Activated CD4-positive, alpha-beta T cell treated with anti-CD3 and anti-CD28 coated beads, Interleukin-2, amount 50 U/mL, for 48 hours (primary cell): ENCODE measurements at places on chromosomes 2 and 18.

GRCh38 chr2:176415937-176416499, 146.8 kb downstream of the MTX2 start:
- DNase-seq, result no peak

- no peak for DNase-seq
These were observed 25.3 kb downstream of the PREPL start for GRCh38 chr2:44335806-44336538.

GRCh38 chr2:225773148-225773547, 373.6 kb downstream of the NYAP2 start:
- no peak for DNase-seq

GRCh38 chr2:28035816-28036215, 145.3 kb downstream of the BABAM2 start:
- no peak for DNase-seq

DNA sequence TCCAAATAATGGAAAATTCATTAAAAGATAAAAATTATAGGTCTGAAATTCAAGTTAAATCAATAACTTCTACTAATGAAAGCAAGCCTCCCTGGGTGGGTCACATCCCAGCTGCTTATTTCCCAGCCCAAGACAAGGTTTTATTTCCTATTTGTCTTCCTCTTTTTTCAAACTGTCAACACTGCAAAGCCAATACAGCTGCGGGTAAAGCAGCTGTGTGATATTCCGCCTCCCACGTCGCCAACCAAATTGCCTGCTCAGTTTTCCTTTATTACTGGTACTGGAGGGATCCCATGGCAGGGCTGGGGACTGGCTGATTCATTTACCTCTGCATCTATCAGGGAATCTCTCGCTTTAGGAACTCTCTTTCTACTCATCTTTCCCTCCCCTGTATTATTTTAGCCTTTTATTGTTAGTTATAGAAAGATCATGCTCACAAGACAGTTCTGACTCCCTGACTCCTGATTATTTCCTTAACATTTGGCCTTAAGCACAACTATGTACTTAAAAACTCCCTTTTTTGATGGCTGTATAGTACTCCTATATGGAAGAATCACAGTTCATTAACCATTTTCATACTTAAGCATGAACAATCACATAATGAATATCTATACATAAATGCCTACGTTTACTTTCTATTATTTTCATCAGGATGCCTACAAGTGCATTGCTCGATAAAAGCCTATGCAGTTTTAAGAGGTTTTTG, 253.1 kb downstream of the CDCA7 start:
- DNase-seq, result no peak
